Effector CD8-positive, alpha-beta T cell (primary cell): ENCODE measurements at places on chromosomes 1 and 21.

- DNase-seq: no peak
Observed at GRCh38 chr1:234844479-234845031, 234.6 kb upstream of the IRF2BP2 start.

GRCh38 chr1:12661606-12662219, 17.8 kb downstream of the AADACL4 start:
- no peak for DNase-seq

DNA sequence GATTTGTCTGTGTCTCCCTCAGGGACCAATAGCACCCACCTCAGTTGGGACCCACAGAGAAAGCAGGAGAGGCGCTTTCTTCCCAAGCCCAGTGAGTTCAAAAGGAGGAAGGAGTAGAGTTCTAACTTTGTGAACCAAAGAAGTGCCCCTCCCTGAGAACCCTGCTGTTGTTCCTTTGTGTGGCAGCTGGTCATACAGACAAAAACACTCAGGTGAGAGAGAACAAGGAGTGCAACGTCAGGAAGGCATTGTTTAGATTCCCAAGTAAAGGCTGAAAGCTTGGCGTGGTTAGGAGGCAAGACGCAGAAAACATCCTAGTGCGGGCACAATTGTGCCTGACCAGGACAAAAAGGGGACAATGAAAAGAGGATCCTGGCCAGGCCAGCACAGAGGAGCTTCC, 654.6 kb downstream of the KIF26B start:
- no peak for DNase-seq

DNA sequence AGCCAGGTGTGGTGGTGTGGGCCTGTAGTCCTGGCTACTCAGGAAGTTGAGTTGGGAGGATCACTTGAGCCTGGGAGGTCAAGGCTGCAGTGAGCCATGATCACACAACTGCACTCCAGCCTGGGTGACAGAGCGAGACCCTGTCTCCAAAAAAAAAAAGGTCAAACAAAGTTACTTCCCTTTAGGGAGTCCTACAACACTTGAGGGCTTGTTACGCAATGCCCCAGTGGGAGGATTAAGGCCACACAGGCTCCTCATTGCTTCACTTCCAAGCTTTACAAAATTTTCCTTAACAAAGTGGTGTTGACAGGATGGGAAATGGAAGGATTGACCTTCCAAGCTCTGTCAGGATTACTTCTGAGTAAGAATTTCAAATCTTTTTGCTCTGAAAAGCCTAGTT, 6.2 kb upstream of the EXTL1 start:
- DNase-seq: no peak

- DNase-seq: no peak
Observed at GRCh38 chr1:230570724-230571360, 71.4 kb upstream of the COG2 start.

DNA sequence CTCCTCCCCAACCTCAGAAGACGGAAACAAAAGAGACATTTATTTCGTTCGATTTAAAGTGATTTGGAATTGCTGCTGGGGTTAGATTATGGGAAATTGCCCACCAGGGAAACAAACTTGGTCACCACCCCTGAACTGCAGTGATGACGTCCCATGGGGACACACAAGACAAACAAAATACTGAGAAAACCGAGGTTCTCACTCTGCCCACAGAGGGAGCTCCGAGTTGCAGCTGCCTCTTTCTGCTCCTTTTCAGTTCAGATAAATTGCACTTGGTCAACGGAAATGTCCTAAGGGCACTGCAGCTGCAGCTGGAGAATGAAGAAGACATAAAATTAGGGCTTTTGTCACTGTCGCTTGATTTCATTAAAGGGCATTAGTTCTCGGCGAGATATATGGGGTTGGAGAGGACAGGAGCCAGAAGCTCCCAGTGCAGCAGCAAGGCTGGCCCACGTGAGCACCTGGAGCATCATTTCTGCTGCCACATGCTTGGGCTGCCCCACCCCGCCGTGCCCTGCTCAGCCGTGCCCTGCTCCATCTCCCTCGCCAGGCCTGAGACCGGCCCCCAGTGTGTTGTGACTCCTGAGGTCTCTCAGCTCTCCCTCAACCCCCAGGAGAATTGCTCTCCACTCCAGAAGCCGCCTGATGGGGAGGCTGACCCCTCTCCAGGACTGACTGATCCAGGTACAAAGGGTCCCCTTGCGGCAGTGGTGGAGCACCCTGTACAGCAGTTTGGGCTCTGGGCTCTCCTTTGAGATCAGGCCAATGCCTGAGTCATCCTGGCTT, 231.7 kb upstream of the AJAP1 start:
- DNase-seq: no peak

GRCh38 chr1:67948151-67949080, 102.0 kb downstream of the DIRAS3 start:
- DNase-seq: no peak
